ENCODE measurements at places on chromosomes 3 and 15. TPM values are rescaled to one million over a fixed set of nuclear protein-coding genes. Genes with fewer than 3 reads are reported as not detected.

- no peak for DNase-seq
Measured at GRCh38 chr3:106261396-106261795, 392.6 kb upstream of the CBLB start.

ADAMTSL3 gene
- 20.6 TPM for total RNA-seq

DNA sequence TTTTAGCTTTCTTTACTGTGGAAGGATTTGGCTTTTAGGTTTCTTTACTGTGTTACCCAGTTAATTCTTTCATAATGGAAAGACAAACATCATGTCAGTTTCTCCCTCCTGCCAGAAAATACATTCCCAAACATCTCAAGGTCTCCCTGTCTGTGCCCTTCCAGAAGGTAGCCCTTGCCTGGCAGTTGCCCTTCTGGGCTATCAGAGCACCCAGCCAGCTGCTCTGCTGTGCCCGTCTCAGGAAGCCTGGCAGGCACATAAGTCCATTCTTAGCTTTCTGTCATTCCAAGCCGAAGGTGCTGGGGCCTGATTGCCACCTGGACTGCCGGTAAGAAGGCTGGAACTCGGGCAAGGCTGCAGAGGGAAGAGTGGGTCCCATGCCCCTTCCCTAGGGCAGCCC, 203.4 kb downstream of the SLCO3A1 start:
- DNase-seq, result no peak

ZPLD1 gene
- not detected for total RNA-seq

DNA sequence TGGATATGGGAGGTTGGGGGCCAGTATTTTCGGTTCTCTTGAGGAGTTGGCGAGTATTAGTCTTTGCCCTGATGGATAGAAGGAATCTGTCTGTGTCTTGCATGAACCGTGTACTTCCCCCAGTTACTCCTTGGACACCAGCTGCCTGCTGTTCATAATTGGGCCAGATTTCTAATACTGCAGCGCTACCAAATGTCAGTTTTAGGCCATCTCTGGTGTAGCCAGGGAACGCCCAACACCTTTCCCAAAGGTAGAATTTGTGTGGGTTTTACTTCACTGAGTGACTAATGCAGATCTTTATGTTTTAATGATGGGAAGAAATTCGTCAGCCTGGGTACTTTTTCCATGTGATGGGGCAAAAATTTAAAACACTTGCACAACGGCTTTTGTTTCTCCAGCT, 18.4 kb downstream of the FLNB start:
- DNase-seq, result no peak

GRCh38 chr3:31077021-31077601, 182.7 kb upstream of the GADL1 start:
- no peak for DNase-seq

DNA sequence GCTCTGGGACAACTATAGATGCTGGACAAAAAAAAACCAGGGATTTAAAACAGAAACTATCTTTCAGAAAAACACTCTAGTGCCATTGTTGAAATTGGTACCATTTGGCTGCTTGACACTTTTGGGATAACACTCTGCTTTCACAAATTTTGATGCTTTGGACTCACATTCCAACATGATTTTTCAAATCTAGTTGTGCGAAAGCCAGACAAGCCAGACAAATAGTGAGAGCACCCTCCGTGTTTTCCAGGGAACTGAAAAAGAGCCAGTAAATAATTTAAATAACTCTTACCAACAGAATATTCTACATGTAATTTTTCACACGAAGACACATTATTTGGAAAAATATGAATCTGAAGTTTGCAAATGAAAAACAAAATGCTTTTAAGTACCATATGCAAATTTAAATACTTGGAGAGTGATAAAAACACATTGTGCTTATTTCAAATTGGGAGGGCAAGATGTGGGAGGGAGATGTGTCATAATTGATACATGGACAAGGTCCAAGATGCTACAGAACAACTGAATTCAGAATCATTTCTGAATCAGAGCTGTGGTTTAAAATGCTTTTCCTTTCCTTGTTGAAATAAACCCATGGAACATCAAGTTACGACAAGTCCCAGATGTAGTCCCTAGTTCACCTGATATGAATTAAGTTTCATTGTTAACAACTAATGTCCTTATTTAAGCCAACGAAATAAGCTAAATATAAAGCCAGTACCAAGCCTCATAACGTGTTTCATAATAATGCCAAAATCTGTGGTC, 144.2 kb upstream of the SOX2 start:
- DNase-seq, result no peak

CCR8 gene
- not detected for total RNA-seq

RASL12 gene
- total RNA-seq, result 1.4 TPM

- DNase-seq, result no peak
Measured at GRCh38 chr3:45366290-45366689, 22.1 kb upstream of the LARS2 start.

DNA sequence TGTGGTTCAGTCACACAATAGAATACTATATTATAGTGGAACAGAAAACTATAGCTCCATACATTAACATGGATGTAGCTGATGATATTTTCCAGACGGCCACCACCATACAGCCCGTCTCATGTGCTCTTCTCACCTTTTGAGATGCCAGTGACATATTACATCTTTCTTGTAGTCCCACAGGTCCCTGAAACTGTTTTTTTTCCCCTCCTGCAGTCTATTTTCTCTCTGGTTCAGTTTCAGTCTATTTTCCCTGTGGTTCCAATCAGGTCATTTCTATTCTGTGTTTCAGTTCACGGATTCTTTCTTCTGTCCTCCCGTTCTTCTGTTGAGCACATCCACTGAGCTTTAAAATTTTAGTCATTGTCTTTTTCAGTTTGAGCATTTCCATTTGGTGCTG, 72.2 kb downstream of the PPCDC start:
- DNase-seq, result no peak

DNA sequence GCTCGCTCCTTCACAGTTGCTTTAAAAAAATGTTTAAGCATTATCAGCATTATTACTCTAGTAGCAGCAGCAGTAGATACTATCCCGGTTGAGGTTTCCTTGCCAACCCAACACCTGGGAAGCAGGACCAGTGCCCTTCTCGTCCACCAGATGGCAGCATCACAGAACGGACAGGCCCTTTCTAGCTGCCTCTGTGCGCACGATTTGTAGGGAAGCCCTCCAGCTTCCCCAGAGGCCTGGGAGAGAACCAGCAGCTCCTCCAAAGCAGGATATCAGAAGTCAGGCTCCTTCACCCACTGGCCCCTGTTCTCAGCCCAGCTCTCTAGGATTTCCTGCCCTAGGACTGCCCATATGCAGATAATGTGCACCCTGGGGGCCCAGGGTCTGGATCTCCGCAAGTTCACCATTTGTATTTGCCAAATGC, 16.8 kb upstream of the ESYT3 start:
- peak; percentile 59 for DNase-seq

DNA sequence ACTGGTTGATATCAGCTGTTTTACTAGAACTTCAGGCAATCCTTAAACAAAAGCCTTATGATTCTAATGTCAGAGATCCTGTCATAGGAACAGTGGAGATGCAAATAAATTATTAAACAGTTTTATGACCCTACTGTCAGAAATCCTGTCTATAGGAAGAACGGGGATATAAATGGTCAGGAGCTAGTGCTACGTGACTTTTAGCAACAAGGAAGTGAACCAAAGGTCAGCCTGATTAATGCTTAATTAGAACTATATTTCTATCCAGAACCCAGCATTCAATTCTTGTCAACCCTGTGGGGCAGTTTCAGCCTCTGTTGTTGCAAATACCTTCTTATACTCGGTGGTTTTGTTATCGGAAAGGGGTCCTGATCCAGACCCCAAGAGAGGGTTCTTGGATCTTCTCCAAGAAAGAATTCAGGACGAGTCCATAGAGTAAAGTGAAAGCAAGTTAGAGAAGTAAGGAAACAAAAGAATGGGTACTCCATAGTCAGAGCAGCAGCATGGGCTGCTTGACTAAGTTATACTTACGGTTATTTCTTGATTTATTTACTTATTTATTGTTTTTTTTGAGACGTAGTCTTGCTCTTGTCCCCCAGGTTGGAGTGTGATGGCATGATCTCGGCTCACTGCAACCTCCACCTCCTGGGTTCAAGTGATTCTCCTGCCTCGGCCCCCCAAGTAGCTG, 59.9 kb upstream of the RNU6-1 start:
- no peak for DNase-seq

DNA sequence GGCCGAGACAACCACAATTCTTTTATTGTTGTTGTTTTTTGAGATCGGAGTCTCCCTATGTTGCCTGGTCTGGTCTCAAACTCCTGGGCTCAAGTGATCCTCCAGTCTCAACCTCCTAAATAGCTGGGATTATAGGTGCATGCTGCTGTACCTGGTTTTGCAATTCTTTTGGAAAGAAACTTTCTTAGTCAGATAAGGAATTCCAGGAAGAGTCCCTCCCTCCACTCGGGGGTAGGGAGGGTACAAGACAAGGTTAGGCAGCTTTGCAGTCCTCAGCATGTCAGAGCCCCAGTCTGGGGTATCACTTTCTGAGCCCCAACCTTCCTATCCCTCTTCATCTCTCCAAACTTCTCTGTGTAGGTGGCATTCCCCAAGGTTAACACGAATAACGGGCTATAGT, 33.8 kb upstream of the FURIN start:
- no peak for DNase-seq

- DNase-seq, result no peak
Measured at GRCh38 chr3:32127219-32127826, 20.9 kb downstream of the GPD1L start.

FANCD2OS gene
- not detected for total RNA-seq

- DNase-seq, result no peak
Measured at GRCh38 chr15:98321896-98322295, 326.4 kb upstream of the IGF1R start.
